ENCODE measurements at places on chromosomes 16 and 17. TPM values are rescaled to one million over a fixed set of nuclear protein-coding genes. Genes with fewer than 3 reads are reported as not detected.

TP53TG3C gene
- total RNA-seq: not detected

CDC6 gene
- total RNA-seq: 53.5 TPM

SCNN1G gene
- total RNA-seq: not detected

TMEM238L gene
- not detected for total RNA-seq

MYH11 gene
- total RNA-seq: not detected

STAC2 gene
- not detected for total RNA-seq

CPHXL2 gene
- total RNA-seq: not detected

WNK4 gene
- total RNA-seq: not detected

ITGAL gene
- not detected for total RNA-seq

SULT1A3 gene
- total RNA-seq: 0.75 TPM

CCL1 gene
- total RNA-seq: not detected

PRSS27 gene
- total RNA-seq: 1.2 TPM

TUBD1 gene
- total RNA-seq: 16.7 TPM

XAF1 gene
- total RNA-seq: not detected

SLC5A2 gene
- not detected for total RNA-seq

C17orf78 gene
- not detected for total RNA-seq

FOXL1 gene
- 1.5 TPM for total RNA-seq

All from G401 (cell line).